ENCODE measurements at places on chromosomes 5 and 9.

- DNase-seq, result no peak
Observed at GRCh38 chr5:172724242-172725183, 46.5 kb downstream of the DUSP1 start.

- DNase-seq, result no peak
Observed at GRCh38 chr9:80440724-80441123, 869.0 kb downstream of the TLE4 start.

- no peak for DNase-seq
Observed at GRCh38 chr5:150394131-150394530, 18.6 kb downstream of the CD74 start.

- DNase-seq, result no peak
Observed at GRCh38 chr9:132989414-132989996, 11.0 kb downstream of the GFI1B start.

DNA sequence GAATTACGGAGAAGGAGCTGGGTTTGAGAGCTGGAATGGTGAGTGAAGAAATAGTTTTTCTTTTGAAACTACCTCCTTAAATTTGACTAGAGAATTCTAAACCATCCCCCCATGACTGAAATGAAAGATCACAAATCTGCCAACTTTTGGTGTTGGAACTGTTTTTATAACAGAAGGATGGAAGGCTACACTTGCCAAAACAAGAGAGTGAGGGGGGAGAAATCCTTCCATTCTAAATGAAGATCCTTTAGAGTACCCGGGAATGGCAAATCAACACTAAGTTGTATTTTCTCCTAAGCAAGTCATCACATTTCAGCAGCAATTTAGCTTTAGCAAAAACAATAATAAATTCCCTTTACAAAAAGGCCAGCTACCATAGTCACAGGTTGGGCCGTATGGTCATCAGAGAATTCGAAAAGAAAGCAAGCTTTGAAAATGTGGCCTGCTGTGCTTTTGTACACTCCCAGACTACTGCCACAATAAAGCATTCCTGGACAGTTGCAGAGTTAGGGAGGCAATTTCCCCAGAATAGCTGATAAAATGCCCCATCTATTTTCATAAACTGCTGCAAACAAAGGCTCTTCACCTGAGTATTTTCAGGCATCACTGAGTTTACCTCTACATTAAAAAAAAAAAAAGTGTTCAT is 25.0 kb upstream of the FREM1 start:
- no peak for DNase-seq

DNA sequence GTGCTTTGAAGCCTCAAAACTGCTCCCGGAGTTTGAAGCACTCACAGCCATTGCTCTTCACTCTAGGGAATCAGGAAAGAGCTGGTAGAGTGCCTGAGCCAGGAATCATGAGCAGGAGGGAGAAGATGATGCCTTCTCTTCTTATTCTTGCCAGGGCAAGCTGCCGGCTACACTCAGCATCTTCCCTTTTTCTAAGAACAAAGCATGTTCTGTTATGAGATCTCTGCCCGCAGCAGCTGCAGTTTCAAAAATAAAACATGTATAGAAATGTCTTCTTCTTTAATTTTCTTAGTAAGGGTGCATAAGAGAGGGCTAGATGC is 57.9 kb upstream of the RICTOR start:
- DNase-seq, result no peak

- no peak for DNase-seq
Observed at GRCh38 chr9:99235926-99236634, 14.0 kb downstream of the SEC61B start.

DNA sequence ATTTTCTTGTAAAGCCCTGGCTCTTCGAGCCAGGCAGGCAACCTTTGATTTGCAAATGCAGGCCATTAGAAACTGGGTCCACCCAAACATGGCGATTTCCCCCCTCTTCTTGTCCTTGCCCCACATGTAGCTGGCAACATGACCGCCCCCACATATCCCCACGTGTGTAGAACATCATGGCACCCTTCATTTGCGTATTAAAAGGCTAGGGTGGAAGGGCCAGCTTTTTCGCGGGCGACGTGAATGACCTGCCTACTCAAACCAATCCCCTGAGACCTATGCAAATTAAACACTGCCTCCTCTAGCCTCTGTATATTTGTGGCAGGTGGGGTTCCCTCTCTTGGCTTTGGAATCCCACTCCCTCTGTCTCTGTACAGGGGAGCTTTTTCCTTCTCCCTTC is 107.0 kb upstream of the CLINT1 start:
- DNase-seq, result no peak

DNA sequence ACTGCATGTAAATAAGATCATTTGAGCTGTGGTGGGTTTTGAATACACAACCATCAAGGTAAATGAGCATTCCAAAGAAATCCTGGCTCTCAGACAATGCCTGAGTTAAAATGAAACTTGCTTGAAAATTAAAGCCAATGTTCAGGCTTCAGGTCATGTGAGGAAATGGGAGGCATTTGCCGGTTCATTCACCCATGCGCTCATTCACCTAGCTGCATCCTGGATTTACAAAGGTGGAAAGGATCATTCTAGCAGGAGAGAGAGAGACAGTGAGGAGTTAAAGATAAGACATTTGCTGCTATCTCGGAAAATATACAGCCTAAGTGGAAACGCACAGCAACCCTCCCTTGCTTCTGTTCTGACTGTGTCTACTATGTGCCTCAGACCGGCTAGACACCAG is 143.8 kb upstream of the KLF4 start:
- DNase-seq, result no peak

DNA sequence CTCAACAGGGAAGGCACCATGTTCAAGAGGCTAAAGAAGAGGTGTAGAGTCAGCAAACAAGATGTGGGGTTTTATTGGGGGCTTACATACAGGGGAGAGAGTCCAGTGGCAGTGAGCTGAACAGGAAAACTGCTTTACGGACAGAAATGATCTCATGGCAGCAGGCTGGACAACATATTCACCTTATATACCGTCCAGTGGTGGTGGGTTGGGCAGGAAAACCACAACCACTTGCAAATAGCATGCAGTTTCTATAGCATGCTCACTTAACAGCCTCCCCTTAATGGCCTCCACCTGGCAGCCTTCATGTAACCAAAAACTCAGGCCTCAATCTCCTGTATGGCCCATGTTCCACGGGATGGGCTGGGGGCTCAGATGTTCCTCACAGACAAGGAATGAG is 5.4 kb downstream of the TNFSF8 start:
- DNase-seq, result no peak

GRCh38 chr9:126327006-126327713 is 531 bp downstream of the MVB12B start:
- DNase-seq, result no peak

GRCh38 chr9:131690941-131691573 is 48.8 kb downstream of the RAPGEF1 start:
- no peak for DNase-seq

- no peak for DNase-seq
Observed at GRCh38 chr9:85185486-85186217, 516.1 kb downstream of the NTRK2 start.

- DNase-seq, result no peak
Observed at GRCh38 chr9:115225459-115226116, 107.6 kb upstream of the TNC start.

- peak; percentile 67 for DNase-seq
Observed at GRCh38 chr9:35688558-35689541, 875 bp downstream of the TPM2 start.

GRCh38 chr5:6717687-6718086 is 4.5 kb downstream of the TENT4A start:
- DNase-seq, result no peak

- peak; percentile 45 for DNase-seq
Observed at GRCh38 chr5:50724262-50724661, 57.8 kb downstream of the PARP8 start.

DNA sequence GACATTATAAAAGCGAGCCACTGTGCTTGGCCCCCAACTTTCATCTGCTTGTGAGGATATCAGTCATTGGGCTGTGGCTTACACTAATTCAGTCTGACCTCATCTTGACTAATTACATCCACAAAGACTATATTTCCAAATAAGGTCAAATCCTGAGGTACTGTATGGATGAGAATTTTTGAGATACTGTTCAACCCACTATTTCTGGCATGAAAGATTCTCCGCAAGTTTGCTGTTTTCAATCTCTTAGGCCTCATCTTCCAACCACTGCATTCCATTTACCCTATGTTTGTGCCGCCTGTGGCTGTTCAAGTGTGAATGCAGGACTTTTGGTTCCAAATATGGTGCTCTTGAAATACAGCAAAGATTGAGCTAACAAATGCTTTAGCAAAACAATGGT is 400.9 kb upstream of the SGCD start:
- DNase-seq, result no peak

DNA sequence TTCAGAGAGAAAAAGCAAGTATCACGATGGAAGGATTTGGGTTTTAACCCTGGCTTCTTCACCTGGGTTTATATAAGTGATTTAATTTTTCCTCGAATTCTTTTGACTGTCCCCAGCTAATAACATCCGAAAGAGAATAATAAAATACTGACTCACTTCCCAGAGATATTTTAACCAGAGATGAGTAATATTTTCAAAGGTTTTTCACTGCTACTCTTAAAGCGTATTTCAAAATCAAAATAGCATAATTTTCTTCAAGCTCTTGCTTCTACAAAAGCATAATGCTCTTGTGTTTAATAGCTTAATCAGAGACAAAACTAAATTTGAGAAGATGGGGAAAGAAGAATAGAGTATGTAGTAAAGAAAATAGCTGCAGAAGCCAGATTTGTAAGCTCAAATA is 215.2 kb upstream of the PTGER4 start:
- no peak for DNase-seq

DNA sequence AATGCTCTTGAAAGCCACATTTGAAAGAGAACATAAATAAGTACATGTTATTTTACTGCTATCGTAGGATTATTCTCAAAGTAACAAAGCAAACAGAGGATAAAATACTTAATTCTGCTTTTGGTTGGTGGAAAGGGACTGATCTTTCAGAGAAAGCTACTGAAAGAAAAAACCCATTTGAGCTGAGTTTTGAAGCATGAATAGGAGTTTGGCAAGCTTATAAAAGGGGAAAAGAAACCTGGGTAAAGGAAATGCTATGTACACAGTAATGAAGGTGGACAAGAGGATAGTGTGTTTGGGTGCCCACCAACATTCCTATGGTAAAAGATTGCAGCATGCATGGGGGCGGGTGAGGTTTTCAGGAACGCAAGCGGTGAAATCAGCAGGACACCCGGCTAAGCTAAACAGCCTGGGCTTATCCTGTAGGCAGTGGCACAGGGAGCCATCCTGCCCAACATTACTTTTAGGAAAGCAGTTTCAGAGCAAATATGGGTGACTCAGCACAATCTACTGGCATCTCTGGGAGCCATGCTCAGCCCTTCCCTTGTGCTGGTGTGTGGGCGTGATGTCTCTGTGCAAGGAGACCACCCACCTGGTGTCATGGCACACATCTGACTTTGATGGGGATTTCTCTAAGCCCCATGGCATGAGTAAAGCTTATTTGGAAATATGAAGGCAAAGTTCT is 673.9 kb upstream of the KLF4 start:
- DNase-seq, result peak; percentile 66

- no peak for DNase-seq
Observed at GRCh38 chr5:35847961-35848360, 8.7 kb upstream of the IL7R start.

- no peak for DNase-seq
Observed at GRCh38 chr5:138529812-138530211, 13.2 kb downstream of the ETF1 start.

DNA sequence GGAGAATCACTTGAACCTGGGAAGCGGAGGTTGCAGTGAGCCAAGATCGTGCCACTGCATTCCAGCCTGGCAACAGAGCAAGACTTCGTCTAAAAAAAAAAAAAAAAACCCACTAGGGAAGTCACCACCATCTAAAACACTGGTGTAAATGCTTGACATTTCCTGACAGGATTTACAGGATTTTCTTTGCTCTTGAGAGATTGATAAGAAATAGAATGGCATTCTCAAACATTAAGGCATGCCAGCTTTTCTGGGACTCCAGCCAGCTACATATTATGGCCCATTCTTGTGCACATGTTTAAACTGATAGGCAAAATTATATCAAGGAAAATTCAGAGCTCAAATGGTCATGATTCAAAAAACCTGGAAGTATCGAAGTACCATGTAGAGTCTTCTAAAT is 28.7 kb downstream of the GTF3C4 start:
- DNase-seq, result no peak

GRCh38 chr5:137264573-137264972 is 234.6 kb downstream of the SPOCK1 start:
- no peak for DNase-seq

DNA sequence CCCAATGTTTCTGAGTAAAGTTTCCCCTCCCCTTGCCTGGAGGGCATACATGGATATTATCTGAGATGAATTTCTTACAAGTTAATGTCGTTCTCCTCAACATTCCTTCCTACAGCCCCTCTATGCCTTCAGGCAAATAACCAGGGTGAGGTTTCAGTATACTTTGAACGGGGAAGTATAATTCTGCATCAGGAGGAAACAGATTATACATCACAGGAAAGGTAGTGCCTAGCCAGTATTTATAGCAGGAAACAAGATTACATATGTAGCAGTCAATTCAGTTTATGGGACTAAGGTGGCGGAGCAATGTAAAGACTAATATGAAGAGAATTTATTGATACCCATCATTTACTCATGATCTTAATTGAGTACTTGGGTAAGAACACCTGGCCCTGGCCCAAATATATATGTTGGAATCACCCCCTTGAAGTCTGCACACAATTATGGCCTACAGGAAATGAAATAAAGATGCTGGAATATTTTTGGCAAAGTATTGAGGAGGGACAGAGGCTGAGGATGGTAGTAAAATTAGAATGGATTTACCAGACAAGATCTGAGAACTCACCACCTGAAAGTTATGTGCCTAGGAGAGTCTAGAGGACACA is 661.1 kb downstream of the PTPRD start:
- DNase-seq, result no peak
